Neural crest cell (in vitro differentiated cells): ENCODE measurements at places on chromosomes 16 and 17. TPM values are rescaled to one million over a fixed set of nuclear protein-coding genes. Genes with fewer than 3 reads are reported as not detected.
A peak's percentile ranks its signal among the peaks of the same experiment; 100 is the strongest.

SHISA9 gene
- total RNA-seq, result 0.75 and 1.3 TPM in 2 replicates

CDH13 gene
- 1.1 and 1.4 TPM in 2 replicates for total RNA-seq

TRPV3 gene
- 2.1 and 2.3 TPM in 2 replicates for total RNA-seq

CALCOCO2 gene
- total RNA-seq, result 35.4 and 35.7 TPM in 2 replicates

NOG gene
- 0.50 and 0.65 TPM in 2 replicates for total RNA-seq

KRT28 gene
- total RNA-seq, result not detected in 2 replicates

PIK3R5 gene
- total RNA-seq, result 0.52 and 1.4 TPM in 2 replicates

CD300LF gene
- total RNA-seq, result not detected in 2 replicates

SMIM36 gene
- not detected in 2 replicates for total RNA-seq

DNA sequence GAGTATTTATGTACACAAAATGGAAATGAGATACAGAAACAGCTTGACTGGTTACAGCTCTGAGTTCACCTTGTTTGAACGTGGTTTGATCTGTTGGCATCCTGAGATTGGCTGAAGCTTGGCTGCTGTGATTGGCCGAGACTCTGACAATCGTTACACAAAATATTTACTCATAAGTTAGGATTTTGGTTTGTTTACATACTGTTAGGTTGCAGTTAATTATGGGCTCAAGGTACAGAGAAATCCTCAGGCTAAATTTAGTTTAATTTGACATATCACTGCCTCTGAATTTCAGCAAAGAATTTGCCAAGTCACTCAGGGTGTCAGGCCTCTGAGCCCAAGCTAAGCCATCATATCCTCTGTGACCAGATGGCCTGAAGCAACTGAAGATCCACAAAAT, 227.3 kb downstream of the COPRS start:
- DNase-seq, result no peak

GRCh38 chr16:6125483-6126259, 1028.1 kb upstream of the EEF2KMT start:
- DNase-seq, result no peak

GRCh38 chr17:9315360-9315759, 260.3 kb downstream of the STX8 start:
- no peak for DNase-seq

GRCh38 chr17:16425698-16426659, 10.6 kb downstream of the TRPV2 start:
- DNase-seq, result no peak

GRCh38 chr17:6276711-6277110, 158.2 kb downstream of the AIPL1 start:
- no peak for DNase-seq

GRCh38 chr17:31678431-31678830, 180.6 kb downstream of the COPRS start:
- no peak for DNase-seq

- DNase-seq, result no peak
Observed at GRCh38 chr17:42284024-42284369, 4.3 kb upstream of the STAT5A start.

DNA sequence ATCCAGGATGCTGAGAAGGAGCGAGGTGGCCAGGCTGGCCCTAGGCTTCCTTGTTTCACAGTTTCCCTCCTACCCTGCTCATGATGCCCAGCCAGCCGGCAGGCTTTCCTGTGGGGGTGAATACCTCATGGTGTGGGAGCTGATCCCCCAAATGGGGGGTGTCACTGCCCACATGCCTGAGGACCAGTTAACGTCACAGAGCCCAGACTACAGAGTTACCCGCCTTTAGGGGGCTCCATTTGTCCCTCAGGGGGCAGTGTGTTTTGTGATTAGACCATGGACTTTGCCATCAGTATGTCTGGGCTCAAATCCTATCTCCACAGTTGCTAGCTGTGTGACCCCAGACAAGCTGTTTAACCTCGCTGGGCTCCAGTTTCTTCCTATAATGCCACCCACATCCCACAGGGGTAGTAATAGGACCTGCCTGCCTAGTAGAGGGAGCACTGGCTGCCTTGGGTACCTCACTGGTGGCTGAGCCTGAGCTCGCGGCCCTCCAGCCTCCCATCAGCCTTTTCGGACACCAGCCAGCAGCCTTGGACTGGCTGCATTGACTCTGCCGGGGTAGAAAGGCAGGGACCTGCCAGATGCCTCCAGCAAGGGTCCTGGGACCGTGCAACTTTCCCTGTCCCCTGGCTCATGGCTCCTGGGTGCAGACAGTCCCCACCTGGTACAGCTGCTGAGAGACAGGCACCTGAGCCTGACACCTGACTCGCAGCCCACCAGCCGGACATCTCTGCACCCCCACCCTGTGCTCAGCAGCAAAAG, 87.5 kb upstream of the GSE1 start:
- DNase-seq, result no peak

- no peak for DNase-seq
Observed at GRCh38 chr17:72772331-72772821, 320.1 kb downstream of the SLC39A11 start.

GRCh38 chr16:14672403-14672971, 21.6 kb downstream of the PLA2G10 start:
- DNase-seq, result no peak

DNA sequence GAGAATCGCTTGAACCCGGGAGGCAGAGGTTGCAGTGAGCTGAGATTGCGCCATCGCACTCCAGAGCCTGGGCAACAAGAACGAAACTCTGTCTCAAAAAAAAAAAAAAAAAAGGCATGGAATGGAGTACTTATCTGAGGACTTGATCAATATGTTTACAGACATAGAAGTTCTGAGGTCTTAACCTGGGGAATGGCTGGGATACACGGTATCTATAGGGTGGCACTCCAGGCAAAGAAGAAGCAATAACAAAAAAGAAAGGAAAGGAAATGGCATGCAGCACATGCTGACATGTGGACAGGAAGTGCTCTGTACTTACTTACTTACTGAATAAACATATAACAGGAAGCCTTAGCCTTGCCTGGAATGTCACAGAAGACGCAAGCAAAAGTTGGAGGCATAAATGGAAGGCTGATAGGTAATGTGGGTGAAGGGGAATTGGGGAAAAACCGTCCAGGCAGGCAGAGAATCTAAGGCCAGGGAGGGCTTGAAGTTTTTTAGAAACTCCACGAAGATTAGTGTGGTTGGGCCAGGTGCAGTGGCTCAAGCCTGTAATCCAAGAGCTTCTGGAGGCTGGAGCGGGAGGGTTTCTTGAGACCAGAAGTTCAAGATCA, 10.1 kb upstream of the SPOP start:
- no peak for DNase-seq

GRCh38 chr16:87431926-87432325, 39.8 kb downstream of the MAP1LC3B start:
- no peak for DNase-seq

- DNase-seq, result peak; percentile 91
Observed at GRCh38 chr17:82518826-82519810, at the start of gene FOXK2. Gene FOXK2, plus strand, starts transcription at chr17:82519732. Its CDS starts 157 bp downstream, at chr17:82519889.

- no peak for DNase-seq
Observed at GRCh38 chr16:67708368-67708771, 10.7 kb downstream of the GFOD2 start.

- no peak for DNase-seq
Observed at GRCh38 chr16:68065716-68066305, 19.4 kb upstream of the NFATC3 start.

DNA sequence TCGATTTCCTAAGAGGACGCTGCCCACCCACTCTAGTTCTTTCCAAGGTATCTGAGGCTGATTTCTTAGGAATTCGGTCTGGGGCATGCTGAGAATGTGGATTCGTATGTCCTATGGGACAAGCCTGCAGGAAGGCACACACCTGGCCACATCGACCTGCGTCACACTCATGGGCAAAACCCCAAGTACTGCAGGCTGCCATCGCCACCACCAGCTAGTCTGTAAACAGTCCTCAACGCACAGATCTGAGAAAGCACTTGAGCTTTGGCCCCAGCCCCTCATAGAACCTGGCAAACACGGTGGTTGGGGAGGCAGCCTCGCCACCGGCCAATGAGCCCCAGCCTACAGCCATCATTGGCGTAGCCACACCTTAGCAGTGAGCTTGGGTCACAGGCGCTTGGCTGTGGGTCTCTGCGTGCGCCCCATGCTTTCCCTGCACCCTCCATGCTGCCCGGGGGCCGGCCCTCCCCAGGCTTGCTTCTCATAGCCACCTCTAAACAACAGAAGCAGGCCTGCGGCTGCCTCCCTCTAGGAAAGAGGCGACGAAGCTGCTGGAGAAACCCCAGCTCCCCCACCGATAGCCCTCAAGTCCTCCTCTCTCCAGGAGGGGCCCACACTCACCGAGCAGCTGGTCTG, 75.1 kb downstream of the ZNF778 start:
- no peak for DNase-seq

DNA sequence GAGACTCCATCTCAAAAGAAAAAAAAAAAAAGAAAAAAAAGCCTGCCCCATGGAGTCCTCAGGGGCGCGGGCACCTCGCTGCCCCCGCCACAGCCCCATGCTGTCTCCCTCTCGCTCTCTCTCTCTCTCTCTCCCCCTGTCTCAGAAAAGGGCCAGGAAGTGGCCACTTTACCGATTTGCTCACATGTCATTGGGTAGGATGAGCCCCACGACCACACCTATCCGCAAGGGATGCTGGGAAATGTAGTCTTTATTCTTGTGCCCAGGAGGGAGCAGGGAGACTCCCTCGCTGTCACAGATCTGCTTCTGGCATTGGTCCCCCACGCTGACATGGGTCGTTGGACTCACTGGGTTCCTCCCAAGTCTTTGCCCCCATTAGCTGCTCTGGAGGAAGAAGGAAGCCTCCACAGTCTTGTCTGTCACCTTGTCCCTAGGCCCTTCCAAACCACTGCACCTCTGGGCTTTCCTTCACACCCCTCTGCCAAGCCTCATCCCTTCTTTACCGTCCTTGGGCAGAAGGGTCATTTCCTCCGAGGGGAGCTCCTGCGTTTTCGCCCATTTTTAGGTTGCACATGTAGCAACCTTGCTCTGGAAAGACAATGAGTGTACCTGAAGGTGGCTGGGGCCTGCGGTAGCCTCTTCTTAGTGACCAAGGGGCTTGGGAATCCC, 6.9 kb upstream of the GJD3 start:
- no peak for DNase-seq

DNA sequence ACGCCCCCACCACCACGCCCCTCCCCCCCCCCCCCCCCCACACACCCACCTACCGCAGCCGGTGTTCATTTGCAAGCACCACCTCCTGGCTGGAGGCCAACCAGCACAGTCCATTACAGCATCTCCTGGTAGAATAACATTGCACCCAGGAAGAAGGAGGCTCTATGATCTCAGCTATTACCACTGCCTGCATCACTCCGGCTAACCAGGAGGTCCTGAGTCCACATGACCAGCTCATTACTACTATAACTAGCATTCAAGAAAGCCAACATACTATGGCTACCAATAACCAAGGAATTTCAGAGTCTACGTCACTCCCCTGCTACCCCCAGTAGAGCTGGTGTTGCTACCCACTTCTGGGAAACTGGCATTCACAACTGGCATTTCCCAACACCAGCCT, 81.1 kb upstream of the ALOX12 start:
- no peak for DNase-seq
